A549 (cell line): ENCODE measurements at places on chromosomes 3 and 15.
A peak's percentile ranks its signal among the peaks of the same experiment; 100 is the strongest.

- no peak for DNase-seq
Measured at GRCh38 chr15:26378304-26378703, 394.6 kb downstream of the GABRB3 start.

- DNase-seq = no peak
Measured at GRCh38 chr3:187971629-187972028, 182.3 kb upstream of the LPP start.

GRCh38 chr15:96699871-96700401, 369.4 kb downstream of the NR2F2 start:
- no peak for DNase-seq

DNA sequence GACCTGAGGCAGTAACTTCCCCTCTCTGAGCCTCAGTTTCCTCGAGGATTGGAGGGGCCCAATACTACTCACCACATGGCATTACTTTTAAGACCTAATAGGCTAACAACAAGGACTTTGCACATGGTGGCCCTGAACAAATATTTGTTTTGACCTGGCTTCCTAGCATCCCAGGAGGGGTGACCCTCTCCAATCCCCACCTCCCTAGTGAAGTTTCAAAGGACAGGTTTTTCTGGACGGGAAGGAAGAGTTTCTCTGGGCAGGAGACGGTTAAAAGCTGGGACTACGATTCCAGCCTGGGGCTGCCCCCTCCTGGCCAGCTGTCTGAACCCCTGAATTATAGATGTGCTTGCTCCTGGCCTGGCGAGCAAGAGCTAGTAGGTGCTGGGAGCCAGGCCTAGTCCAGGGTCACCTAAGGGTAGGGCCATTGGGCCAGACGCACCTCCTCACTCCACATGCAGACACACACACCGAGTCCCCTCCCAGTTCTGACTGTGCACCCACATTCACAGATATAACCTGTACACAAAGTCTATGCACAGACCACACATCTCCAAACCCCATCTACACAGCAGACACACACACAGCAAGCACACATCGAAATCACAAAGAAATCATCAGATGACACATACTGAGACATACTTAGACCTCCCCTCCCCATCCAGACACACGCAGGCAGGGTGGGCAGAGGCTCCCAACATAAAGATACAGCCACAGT, 2.7 kb upstream of the ISL2 start:
- DNase-seq = peak; percentile 75

GRCh38 chr3:23479026-23479425, 275.9 kb downstream of the UBE2E2 start:
- no peak for DNase-seq

DNA sequence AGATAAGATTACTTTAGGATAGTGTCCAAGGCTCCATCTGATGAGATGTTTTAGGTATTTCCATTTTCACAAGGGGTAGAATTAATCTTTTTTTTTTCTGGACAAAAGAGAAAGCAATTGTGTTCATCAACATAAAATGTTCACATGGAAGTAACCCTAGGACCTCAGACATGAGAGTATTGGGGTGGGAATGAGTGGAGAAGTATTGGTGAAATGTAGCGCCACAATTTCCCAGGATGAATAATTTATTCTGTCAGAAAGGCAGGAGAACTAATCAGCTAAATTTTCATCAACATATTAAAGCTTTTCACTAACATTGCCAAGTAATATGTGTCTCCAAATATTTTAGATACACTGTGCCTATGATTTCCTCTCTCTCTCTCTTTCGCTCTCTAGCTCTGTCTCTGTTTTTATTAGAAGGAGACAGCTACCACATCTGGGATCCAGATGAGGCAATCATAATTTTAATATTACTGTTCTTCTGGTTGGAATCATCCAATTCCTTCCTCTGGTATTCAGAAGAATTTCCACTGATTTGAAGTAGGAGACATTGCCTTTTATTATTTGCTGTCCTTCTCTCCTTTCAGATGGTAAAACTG, 21.6 kb upstream of the ZNF280D start:
- no peak for DNase-seq

DNA sequence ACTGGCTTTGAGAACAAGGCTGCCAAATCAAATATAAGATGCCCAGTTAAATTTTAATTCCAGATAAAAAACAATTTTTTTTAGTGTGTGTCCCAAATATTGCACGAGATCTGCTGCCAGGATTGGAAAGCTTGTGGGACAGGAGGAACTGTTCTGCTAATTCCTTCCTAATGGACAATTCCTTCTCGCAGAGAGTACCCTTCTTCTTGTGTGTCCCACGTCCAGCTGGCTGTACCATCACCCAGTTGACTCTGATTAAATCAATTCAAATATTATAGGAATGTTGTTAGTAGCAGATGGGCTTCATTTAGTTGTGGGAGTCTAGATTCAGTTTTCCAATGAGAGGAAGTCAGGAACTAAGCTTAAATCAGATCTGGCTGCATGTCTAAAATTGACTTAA, 347.9 kb upstream of the ATP10A start:
- DNase-seq = no peak

GRCh38 chr3:69032142-69032541, 18.7 kb upstream of the EOGT start:
- no peak for DNase-seq

DNA sequence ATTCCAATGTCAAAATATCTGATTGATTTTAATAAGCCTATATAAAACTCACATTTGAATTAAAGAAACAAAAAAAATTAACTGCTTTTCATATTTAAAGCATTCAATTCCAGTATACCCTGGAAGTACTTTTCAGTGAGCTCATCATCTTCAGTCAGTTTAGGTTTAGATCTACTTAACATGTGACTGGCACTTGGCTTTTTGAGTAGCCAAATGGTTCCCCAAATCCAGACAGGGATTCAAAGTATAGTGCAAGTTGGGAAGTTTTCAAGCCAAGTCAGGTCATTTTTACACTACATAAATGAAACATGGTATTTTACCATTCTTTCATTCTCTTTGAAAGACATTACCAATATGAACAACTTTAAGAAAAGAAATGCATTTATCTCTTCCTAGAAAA, 57.5 kb downstream of the ATP8B4 start:
- DNase-seq = no peak

DNA sequence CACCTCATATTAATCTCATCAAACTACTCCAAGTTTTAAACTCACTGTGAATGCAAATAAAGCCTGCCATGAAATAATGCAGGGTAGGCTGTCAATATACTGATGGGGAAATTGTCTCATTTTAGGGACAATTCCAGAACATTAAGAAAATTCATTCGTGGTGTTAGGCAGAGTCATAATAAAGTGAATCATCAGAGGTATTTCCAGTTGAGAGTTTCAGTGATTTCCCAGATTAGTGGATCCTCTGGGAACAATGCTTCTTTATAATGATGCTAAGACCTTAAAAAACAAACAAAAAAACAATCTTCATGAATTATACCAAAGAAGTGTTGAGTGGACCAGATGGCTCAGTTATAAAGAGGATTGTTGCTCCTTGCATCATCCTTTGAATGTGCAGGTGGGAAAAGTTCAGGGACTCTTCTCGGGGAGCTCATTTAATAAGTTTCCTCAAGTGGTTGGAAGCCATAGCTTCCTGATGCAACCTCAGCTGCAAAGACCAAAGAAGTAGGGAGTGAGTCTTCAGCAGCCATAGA, 360.9 kb upstream of the TRIM42 start:
- DNase-seq = no peak

- DNase-seq = no peak
Measured at GRCh38 chr3:12904951-12905315, 63.6 kb upstream of the RPL32 start.
